ENCODE measurements at places on chromosomes 2 and 18.

DNA sequence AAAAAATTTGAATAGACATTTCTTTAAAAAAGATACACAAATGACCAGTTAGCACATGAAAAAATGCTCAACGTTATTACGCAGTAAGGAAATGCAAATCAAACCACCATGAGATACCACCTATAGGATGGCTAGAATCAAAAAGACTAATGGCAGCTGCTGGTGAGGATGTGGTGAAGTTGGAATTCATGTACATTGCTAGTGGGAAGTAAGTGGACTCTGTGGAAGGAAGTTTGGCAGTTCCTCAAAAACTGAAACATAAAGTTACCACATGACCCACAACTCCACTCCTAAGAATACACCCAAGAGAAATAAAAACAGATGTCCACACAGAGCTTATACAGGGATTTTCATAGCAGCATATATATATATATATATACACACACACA, 51.2 kb downstream of the MBP start:
- DNase-seq, result no peak

- DNase-seq, result no peak
Observed at GRCh38 chr2:53445383-53446070, 322.1 kb upstream of the CHAC2 start.

DNA sequence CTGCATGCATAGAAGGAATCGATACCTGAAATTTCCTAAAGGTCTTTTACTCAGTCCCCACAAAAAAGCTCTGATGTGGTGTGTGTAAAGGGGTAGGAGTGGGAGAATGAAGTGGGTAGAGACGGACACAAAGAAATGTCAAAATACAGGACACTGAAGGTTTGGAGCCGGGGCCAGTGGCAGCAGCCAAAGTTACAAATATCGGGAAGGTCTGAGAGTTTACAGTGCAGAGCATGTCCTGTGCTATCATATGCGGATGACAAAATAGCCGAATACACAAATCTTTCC, 89.9 kb upstream of the STON1 start:
- no peak for DNase-seq

DNA sequence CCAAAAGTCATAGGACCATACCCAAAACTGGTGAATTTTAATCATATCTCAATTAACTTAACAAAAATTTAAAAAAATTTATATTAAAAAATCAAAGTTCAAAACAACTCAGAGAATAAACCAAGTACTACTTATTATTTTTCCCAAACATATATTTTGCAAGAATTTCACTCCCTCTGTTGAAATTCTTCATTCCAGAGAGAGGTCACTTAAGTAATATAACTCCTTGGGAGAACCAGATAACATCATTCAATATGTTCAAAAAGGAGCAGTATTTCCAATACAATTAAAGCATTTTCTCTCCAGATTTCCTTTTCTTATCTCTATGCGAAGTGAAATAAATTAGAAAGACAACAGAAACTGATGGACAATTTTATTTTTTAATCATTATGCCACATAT, 165.9 kb upstream of the RND3 start:
- DNase-seq, result no peak

GRCh38 chr2:99205491-99205890, 24.5 kb downstream of the MRPL30 start:
- DNase-seq, result no peak

DNA sequence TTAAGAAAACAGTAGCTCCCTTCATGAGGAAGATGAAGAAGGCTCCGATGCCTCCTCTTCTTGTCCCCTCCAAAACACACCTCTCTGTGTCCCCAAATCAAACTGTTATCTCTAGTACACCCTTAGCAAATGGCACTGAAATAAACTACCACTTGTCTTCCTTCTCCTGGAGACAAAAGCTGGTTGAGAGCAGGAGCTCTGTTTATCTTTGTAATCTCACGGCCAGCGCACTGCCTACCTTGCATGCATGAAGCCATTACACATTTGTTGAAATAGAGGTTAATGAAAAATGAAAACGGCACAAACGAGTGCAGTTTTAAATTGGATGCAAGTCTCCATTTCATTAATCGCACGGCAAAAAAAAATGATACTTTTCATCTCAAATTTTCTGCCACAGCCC, 113.7 kb downstream of the EPB41L3 start:
- no peak for DNase-seq

DNA sequence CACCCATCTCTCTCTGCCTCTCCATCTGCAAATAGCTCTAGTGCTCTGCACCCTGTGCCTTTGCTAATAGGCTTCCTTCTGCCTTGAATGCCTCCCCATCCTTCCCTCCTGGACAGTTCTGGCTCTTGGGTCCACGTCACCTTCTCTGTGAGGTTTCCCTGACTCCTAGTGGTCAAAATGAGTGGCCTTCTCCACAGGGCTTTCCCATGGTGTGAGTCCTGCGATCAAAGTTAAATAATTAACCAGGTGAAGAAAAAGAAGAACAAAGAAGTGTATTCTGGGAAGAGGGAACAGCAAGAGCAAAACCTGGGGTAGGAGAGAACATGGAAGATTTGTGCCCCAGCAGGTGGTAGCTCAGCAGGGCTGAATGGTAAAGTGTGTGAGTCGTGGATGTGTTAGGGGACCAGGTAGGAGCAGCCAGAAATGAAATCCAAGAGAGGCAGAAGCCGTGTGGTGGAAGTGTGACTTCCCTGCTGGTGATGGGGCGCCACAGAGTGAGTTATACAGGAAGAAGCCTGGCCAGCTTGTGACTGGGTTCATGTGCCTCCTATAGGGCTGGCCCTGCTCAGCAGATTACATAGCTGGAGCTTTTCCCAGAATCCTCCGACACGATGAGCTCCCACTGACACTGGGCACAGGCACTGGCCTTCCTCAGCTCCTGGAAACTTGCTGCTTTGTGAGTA, 93.8 kb upstream of the LDAH start:
- DNase-seq, result no peak

Data from right renal pelvis (tissue), 4 donors.